ENCODE measurements at places on chromosomes 6 and 20. TPM values are rescaled to one million over a fixed set of nuclear protein-coding genes. Genes with fewer than 3 reads are reported as not detected.

LY86 gene
- 0.23 TPM for total RNA-seq

GRCh38 chr6:431986-432385 is 40.4 kb downstream of the IRF4 start:
- DNase-seq, result no peak

TGM3 gene
- total RNA-seq, result not detected

- no peak for DNase-seq
Measured at GRCh38 chr6:43495409-43495941, 14.7 kb downstream of the LRRC73 start.

BNIP5 gene
- not detected for total RNA-seq

DNA sequence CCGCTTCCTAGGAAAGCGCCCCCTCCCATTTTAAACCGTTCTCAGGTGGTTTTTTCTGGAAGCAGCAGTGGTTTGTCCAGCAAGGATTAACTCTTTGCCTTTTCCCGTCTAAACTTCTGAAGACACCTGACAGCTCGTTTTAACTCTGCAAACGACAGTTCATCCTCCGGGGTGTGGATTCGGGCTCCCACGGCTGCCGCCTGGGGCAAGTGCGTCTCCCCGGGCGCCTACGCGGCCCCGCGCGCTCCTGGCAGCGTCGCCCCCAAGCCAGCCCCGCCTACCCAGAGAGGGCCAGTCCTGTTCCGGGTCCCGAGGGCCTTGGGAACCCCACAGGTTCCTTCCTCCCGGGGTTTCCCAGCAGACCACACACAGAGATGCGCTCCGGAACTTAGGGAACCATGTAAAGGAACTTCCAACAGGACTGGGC is 54.4 kb downstream of the PRR18 start:
- DNase-seq, result no peak

CD24 gene
- 0.64 TPM for total RNA-seq

DNA sequence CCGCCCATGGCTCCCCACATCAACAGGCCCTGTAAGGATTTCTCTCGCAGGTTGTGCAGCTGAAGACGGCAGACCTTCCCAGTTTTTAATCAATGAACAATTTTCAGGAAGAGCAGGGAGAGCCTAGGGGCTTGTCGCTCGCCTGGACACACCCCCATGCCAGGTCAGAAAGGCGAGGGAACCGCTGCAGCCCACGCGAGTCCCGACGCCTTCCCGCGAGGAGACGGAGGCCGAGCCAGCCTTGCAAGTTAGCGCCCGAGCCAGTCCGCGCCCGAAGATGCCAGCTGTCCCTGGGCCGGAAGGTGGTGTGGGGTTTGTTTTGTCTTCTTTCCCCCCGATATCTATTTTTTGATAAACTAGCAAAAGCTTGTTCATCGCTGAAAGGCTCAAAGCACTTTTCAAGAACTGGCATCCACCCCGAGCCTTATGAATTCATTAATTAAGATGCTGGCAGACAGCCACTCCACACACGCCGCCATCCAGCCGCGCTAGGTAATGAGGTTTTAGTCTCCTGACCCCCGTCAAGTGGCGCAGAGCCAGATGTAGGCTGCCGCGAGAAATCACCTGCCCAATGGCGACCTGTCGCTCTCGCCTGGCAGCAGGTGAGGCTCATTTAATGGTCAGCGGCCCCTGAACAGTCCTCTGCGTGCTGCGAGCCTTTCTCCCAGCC is 6.6 kb downstream of the CCDC167 start:
- no peak for DNase-seq

DNA sequence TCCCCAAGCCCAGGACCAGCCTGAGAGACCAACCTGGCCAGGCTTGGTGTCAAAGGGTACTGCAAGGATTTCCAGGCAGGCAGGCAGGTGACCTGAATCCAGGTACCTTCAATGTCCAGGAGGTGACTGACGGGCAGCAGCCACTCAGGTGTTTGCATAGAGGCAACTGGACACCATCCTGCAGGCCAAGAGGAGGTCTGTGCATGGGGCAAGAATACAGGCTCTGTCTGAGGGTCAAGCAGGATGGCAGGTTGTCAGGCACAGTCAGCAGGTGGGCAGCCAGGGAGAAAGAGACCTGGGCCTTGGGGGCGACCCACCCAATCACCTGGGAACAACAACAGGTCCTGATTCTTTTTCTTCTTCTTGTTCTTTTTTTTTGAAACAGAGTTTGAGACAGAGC is 159.3 kb upstream of the QKI start:
- DNase-seq, result no peak

GRCh38 chr20:37598575-37599342 is 71.1 kb upstream of the BLCAP start:
- DNase-seq, result no peak

BTN3A1 gene
- total RNA-seq, result 3.9 TPM

KCNK15 gene
- 0.13 TPM for total RNA-seq

NT5E gene
- total RNA-seq, result 7.3 TPM

CAGE1 gene
- total RNA-seq, result 0.08 TPM

- no peak for DNase-seq
Measured at GRCh38 chr20:38724626-38725147, 401 bp downstream of the SLC32A1 start.

DNA sequence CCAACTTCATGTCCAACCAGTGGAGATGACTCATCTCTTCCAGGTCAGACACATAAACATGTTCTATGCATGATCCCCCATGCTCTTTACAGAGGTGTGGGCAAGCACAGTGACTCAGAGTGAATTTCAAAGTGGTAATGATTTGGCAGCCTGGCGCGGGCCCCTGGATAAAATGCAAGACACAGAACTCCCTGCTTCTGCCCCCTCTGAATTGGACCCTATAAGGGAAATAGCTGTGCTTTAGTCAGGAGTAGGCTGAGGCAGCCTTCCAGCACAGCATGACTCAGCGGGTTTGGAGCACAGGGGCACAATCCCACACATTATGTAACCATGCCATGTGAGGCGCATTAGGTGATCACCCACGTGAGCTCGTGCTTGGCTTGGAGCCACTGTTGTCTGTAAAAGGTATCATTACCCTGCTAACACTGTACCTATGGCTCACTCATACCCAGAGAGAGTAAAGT is 127.4 kb downstream of the C6orf118 start:
- DNase-seq, result no peak

DNA sequence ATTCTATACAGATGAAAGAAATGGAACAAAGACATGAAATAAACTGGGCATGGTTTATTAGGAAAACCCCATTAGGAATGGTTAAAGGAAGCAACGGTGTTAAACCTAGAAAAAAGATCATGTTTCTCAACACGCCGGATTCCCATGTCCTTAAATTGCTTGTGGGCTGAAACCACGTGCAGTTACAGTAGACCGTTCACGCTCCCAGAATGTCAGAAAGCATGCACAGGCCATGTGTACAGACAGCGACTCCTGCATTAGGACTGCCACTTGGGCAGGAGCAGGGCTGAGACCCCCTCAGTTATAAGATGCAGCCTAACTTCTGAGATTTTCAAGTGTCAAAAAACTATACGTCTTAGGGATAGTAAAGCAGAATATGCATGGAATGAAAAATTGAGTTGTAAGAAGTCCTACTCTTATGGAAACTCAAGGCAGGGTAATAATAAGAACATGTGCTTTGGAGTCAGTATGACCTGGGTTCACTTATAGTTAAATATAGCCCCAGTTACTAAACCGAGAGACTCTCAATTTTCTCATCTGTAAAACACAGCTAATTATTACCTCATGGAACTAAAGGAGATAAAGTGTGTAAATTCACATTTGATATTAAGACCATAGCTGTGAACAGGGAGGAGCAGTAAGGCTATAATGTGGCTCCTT is 174.0 kb upstream of the UST start:
- no peak for DNase-seq

HDGFL1 gene
- not detected for total RNA-seq

GRCh38 chr20:59466107-59466815 is 138.1 kb upstream of the PHACTR3 start:
- DNase-seq, result no peak

DNA sequence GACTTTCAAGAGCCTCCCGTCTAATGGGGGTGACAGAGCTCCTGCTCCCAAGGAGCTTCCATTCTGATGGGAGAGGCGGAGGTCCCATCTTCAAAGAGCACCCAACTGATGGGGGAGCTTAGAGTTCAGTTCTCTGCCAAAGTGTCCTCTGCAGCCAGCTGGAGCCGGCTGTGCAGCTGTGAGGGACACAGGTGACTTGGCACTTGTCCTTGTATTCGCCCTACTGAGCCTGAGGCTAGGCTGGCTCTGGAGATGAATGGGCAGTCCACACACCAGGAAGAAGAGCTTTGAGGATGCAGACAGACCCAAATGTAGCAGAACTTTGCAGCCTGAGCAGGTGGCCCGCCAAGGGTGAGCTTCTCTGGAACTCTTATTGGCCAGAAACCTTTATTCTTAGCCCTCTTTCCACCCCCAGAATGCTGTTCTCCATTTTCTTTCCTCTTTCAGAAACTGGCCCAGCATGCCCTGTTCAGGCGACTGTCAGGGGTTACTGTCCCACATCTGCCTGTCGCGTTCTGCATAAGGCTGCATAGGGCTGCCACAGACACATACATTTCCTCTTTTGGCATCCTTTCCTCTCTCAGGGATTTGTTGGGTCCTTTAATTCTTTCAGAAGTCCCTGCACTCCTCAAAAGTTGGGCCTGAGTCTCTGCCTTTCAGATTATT is 108.7 kb upstream of the LRFN2 start:
- DNase-seq, result no peak

GRM1 gene
- total RNA-seq, result 5.6 TPM

GRCh38 chr6:7256785-7257184 is 56.2 kb downstream of the SSR1 start:
- no peak for DNase-seq

DNA sequence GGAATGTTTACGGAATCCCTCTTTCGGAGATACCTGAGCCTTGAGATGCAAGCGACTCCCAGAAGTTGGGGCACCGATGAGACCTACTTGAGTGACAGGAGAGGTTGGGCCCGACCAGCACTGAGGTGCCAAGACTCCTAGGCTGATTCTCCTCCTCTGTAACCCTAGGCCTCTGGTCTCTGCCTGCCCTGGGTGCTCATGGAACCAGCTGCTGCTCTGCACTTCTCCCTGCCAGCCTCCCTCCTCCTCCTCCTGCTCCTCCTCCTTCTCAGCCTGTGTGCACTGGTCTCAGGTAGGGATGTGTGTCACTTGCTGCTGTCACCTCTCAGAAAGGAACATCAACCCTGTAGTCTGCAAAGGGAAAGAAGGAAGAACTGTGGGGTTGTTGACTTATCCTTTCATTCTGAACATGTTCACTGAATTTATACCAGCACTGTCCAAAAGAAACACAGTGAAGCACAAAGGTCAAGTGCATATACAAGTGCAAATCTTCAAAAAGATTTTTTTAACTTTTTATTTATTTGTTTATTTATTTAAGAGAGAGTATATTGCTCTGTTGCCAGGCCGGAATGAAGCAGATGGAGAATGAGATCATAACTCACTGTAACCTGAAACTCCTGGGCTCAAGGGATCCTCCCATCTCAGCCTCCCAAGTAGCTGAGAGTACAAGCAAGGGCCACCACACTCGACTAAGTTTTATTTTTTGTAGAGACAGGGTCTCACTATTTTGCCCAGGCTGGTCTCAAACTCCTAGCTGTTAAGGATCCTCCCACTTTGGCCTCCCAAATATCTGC is 913 bp downstream of the BTN2A2 start:
- no peak for DNase-seq

GRCh38 chr6:162702446-162702845 is 25.1 kb downstream of the PRKN start:
- DNase-seq, result no peak

SLC13A3 gene
- 0.79 TPM for total RNA-seq

DNA sequence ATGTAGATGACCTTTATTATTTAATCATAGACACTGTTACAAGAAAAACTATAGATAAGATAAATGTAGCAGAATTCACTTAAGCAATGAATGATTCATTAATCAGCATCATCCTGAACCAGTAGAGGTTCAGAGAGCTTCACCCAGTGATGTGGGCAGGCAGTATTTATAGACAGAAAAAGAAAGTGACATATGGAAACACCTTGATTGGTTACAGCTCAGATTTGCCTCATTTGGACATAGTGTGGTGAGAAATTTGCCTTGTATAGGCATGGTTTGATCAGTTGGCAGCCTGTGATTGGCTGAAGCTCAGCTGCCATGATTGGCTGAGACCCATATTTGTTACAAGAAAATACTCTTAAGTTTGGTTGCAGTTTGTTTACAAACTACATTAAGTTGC is 4.6 kb downstream of the C6orf58 start:
- DNase-seq, result no peak

DNA sequence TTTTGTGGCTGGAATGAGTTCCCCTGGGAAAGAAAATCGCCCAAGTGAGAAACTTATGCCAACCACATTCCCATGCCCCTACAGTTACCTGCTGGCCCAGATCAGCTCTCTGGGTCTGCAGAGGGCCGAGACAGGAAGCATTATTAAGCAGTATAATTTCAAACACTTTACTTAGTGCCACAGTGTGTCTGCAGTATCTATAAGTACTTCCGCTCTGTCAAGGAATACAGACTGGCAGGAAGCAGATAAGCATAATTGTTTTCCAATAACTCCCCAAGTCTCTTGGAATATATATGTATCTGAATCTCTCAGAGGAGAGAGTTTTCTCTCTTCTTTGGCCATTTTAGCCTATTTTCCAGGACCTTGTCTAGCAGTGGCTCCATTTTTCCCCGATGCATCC is 24.9 kb downstream of the SAYSD1 start:
- no peak for DNase-seq

GRCh38 chr6:45691426-45691825 is 313.7 kb upstream of the SUPT3H start:
- no peak for DNase-seq

GRCh38 chr6:89597372-89597771 is 41.2 kb downstream of the LYRM2 start:
- DNase-seq, result no peak

DNA sequence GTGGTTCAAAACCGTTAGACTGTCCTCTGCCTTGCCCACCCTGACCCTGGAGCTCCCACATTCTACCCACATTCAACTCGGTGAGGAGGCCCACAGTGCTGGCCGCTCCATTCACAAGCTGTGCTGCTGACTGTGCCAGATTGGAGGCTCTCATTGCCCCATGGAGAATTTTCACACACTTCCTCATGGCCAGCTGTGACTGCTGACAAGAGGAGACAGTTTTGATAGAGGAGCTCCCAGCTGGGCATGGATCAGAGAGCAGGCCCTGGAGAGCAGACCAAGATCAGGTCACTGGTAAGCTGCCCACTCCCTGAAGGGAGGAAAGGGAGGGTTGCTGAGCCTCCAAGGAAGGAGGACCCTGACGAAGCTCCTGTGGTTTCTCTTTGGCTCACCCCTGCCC is 246.1 kb upstream of the RIN2 start:
- DNase-seq, result no peak

GRCh38 chr20:61954276-61955021 is 111.2 kb downstream of the TAF4 start:
- no peak for DNase-seq

- DNase-seq, result peak; percentile 44
Measured at GRCh38 chr6:75201901-75202672, 3.8 kb downstream of the COL12A1 start.

GRCh38 chr20:50392138-50392866 is 117.9 kb upstream of the PTPN1 start:
- DNase-seq, result no peak

- DNase-seq, result no peak
Measured at GRCh38 chr20:43767686-43768474, 41.1 kb upstream of the GTSF1L start.
